ENCODE measurements at places on chromosomes 16 and 17.

DNA sequence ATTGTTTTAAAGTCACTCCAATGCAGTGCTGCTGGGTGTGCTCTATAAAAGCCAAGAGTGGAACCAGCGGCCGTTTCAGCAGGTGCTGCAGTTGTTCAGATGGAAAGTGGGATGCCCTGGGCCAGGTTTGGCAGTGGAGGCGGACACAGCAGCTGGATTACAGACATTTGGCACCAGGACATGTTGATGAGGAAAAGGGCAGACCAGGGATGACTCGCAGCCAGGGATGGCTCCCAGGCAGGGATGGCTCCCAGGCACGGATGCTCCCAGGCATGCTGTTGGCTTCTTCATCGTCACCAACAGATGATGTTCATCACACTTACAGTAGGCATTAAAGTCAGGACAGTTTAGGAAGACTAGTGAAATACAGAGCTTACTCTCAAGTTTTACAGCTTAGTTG, 10.0 kb downstream of the GAN start:
- no peak for DNase-seq

GRCh38 chr17:34222722-34223497, 32.2 kb upstream of the CCL2 start:
- DNase-seq = no peak

GRCh38 chr17:41518789-41519449, at the start of gene KRT15:
Gene KRT15, minus strand, starts transcription at chr17:41518890. Its CDS starts 63 bp downstream, at chr17:41518827.
- peak; percentile 79 for DNase-seq

DNA sequence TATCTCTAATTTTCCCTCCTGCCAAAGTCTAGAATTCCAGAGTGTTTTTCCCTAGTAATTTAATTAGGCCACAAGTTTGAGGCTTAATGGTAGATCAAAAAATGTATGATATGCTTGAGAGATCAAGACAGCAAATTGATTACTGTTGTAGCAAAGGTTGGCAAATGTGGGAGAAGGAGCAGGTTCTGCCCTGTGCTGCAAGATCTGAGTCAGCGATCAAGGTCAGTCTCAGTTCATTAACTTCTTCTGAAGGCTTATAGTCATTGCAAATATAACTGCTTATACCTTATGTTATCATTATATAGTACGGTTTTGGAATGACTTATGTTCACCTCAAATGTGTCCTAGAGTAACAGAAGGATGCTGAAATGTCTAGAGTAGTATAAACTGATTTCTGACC, 231.1 kb upstream of the TBX2 start:
- DNase-seq = peak; percentile 7

GRCh38 chr16:87129771-87130170, 187.4 kb downstream of the C16orf95 start:
- DNase-seq = peak; percentile 68

- no peak for DNase-seq
Observed at GRCh38 chr17:72950242-72950931, 142.1 kb downstream of the SLC39A11 start.

DNA sequence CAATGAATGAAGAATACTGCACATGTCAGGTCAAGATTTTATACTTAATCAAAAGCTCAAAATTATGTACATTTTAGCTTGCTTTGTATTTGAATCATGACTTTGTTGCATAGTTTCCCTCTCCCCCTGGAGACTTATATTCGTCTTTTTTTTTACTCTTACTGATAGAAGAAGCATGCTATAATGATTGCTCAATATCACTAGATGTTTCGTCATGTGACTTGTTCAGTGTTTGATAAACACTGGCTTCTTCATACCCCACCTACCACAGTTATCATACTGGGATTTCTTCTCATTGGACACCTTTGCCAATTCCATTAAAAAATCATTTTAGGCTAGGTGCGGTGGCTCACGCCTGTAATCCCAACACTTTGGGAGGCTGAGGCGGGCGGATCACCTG, 148.7 kb downstream of the FTO start:
- DNase-seq = no peak

DNA sequence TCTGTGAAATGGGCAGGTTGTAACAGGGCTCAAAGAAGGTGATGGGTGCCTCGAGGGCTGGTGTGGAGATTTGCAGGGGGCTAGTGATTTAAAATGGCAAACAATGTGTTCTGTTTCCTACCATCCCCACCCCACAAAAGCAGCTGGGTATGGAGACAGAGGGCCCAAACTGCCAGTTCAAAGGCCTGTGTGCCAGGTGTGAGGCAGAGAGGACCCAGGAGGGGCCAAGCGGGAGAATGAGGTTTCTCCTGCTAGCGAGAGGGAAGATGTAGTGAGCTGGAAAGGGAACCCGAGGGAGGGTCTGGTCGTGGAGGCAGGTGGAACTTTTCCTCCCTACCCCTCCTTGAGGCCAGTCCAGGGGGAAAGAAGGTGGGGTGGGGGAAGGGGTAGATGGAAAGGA, 39.4 kb downstream of the LAT start:
- DNase-seq = no peak

DNA sequence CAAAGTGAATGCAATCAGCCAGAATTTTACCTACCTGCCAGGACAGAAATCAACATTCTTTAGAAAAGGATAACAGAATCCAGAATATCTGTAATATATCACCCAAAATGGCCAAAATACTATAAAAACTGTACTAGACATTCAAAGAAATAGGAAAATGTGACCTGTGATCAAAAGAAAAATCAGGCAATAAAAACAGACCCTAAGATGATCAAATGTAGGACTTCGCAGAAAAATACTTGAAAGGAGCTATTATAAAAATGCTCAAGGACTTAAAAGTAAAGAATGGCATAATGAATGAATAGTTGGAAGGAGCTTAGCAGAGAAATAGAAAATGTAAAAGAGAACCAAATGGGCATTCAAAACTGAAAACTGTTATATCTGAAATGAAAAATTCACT, 4.1 kb downstream of the LPCAT2 start:
- no peak for DNase-seq

- peak; percentile 13 for DNase-seq
Observed at GRCh38 chr16:48277158-48277557, 29.8 kb upstream of the ABCC11 start.

All from NCI-H226 (cell line).